ENCODE measurements at places on chromosomes 1 and 21. TPM values are rescaled to one million over a fixed set of nuclear protein-coding genes. Genes with fewer than 3 reads are reported as not detected.

DNA sequence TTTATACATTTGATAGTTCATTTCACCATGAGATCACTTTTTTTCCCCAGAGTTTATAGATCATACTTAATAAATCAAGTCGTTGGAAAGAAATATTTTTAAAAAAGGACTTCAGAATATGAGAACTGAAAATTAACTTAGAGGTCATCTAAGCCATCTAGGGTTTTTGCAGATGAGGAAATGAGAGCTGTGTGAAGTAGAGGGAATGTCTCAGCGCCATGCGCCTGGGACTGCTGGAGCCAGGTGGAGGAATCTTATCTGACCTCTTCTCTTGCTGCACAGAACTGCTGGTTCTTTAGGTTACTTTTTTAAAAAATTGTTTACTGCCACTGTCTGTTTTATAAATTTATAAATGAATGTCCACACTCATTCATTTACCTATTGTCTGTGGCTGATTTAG is 11.5 kb downstream of the SH3BGR start:
- DNase-seq: no peak

- no peak for DNase-seq
These were observed 77.1 kb downstream of the ABCA4 start for GRCh38 chr1:94043738-94044289.

DNA sequence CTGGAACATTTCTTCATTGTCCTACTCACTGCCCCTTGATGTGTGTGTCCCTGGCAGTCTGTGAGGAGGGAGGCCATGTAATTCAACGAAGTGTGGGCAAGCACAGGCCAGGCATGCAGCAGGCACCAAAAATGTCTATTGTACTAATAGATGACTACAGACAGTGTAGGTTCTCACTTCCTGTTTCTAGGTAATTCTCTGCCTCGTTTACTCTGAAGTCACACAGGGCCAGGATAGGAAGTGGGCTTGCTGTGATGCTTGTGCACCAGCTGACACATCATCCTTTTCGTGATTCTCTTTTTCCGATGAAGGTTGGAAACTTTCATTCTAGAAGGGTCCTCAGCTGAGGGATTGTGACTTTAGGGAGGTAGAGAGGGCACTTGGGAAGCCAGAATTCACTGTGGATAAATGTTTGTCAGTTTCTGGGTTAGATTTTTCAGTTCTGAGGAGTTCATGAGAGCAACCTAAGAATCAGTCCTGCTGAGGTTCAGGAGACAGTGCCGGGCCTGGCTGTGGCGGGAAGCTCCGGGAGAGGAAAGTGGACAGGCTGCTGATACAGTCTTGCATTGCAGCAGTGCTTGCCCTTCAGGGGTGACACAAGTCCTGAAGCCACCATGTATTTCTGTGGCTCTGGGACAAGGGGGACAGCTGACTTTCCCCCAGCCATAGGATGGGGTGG is 4.3 kb upstream of the CSF1 start:
- no peak for DNase-seq

GRCh38 chr21:41580758-41581554 is 73.0 kb upstream of the TMPRSS2 start:
- DNase-seq: no peak

DNA sequence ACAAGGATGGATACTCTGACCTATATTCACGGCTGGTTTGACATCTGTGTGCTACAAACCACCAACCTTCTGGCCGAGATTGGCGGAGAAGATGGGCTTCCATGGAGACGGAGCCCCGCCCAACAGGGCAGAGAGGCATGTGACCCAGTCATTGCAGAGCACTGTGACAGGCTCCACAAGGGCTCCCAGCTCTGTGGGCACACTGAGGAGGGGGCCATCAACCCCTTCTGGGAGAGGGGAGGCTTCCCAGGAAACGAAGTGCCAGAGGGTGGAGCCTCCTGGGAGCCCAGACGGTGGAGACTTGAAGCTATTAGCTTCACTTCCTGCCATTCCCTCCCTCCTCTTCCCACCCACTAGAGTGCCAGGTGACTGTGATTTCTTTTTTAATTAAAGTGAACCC is 71.6 kb upstream of the IFFO2 start:
- DNase-seq: no peak

DNA sequence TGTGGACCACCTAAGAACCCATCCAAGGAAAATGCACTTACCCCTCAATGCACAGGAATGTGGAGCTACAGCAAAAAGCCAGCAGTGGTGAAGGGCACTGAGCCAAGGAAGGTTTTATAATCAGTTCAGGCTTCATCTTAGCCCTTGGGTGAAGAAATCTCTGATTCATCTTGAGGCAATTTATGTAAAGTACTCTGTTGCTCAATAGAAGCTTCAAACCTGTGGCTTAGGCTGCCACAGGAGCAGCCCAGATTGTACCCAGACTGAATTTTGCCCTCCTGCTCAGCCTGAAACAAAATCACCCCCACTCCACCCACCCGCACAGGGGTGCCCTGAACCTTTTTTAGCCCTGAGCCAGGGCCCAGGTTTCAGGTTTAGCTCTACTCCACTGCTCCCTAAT is at the start of gene S100A12:
S100A12 (minus strand) TSS at position 111 of the 400 bp plus-strand sequence. CDS start 1,029 bp downstream, outside the sequence.
- DNase-seq: no peak

GRCh38 chr1:241808265-241808664 is 39.7 kb upstream of the EXO1 start:
- no peak for DNase-seq

DNA sequence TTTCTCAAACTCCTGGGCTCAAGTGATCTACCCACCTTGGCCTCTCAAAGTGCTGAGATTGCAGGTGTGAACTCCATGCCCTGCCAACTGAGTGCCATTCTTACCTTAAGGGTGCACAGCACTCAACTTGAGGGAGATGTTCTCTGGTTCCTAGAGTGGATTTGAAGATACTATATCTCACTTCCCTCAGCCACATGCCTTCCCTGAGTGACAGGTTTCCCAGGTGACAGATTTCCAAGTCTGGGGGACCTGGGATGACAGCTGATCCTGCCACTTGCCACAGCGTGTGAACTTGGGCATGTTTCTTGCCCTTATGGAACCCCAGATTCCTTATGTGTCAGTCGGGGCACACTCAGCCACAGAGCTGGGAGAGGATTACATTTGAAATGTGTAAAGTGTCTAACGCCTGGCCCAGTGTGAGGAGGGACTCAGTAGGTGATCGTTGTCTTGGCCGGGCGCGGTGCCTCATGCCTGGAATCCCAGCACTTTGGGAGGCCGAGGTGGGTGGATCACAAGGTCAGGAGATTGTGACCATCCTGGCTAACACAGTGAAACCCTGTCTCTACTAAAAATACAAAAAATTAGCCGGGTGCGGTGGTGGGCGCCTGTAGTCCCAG is 29.6 kb upstream of the BTG2 start:
- DNase-seq: no peak

PPFIA4 gene
- 6.1 TPM for polyA plus RNA-seq

HJV gene
- polyA plus RNA-seq: 0.08 TPM

PDZK1 gene
- polyA plus RNA-seq: 126 TPM

Data from left renal pelvis (tissue), 4 donors.